ENCODE measurements at places on chromosomes 12 and 14. TPM values are rescaled to one million over a fixed set of nuclear protein-coding genes. Genes with fewer than 3 reads are reported as not detected.

CLEC1B gene
- not detected for total RNA-seq

FAM90A1 gene
- total RNA-seq = 0.17 TPM

HOXC5 gene
- not detected for total RNA-seq

GLS2 gene
- 5.3 TPM for total RNA-seq

AQP2 gene
- not detected for total RNA-seq

ATG2B gene
- total RNA-seq = 39.6 TPM

FAM222A gene
- total RNA-seq = 4.6 TPM

All from B cell (primary cell).